ENCODE measurements at places on chromosomes 6 and 20. TPM values are rescaled to one million over a fixed set of nuclear protein-coding genes. Genes with fewer than 3 reads are reported as not detected.
A peak's percentile ranks its signal among the peaks of the same experiment; 100 is the strongest.

The ASXL1 gene
- 42.8 TPM for total RNA-seq

The RBPJL gene
- total RNA-seq = not detected

The RIPPLY2 gene
- not detected for total RNA-seq

The RAB44 gene
- total RNA-seq = not detected

DNA sequence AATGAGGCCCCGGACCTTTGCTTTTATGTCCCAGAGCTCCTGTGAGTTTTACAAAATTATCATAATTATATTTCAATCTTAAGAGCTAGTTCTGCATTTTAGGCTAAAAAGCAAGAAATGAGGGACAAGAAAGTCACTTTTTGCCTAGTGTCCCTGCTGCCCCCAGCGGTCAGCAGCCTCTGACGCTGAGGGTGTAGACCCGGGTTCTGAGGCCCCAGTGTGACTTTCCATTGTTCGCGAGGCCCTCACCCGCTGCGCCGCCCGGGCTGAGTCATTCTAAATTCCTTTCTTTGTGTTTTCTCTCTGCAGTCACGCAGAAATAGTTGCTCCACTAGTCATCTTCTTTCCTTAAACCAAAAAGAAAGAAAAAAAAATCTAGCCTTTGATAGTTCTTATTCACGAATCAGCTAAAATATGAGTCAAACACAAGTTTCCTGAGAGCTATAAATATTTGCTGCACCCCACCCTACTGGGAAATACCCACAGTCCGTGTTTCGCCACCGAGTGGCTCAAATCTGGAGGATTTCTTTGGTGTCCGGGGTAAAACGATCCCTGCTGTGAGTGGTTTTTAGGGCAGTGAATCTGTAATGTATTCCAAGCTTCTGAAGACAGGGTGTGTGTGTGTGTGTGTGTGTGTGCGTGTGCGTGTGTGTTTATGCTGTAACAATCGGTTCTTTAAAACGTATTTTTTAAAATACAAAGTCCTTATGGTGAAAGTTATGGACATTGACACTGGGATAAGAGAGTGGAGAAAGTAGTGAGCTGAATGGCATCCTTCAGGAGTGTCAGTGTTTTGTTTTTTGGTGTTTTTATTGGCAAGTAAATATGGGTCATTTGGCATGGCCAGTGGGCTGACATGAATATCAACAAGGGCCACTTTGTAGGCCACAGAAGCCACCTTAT, 59.7 kb upstream of the EEF1A1 start:
- peak; percentile 95 for DNase-seq

- DNase-seq = no peak
Observed at GRCh38 chr20:18739751-18740166, 73.8 kb upstream of the SCP2D1 start.

- no peak for DNase-seq
Observed at GRCh38 chr6:109079981-109080380, 14.7 kb downstream of the SESN1 start.

GRCh38 chr6:158284007-158284875, 28.0 kb upstream of the TULP4 start:
- no peak for DNase-seq

DNA sequence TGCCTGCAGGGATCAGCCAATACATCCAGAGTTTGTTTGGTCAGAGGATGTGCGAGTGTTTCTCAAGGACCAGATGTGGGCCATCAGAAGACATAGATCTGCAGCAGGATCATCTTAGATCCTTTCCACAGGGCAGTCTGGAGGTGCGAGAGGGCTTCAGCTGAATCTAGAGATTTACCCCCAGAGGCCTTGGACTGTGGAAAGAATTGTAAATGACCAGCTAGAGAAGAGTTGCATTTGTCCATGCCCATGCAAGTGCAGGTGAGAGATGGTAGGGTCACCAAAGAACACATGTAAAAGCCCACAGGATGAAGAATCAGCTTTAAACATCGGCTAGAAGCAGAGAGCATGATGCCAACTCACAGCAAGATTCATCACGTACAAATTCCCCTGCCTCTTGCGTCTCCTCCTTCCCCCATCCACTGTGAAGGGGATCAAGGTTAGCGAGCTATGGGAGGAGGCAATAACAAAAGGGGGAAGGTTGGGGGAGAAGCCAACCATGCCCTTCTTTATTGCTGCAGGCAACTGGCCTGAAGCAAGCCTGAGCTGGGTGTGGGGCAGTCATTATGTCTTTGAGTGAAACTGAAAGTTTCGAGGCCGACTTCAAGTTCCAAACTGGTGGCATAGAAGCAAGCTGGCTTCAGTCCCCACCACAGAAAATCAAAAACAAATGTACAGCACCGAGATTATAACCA, 83.5 kb downstream of the SCML4 start:
- DNase-seq = no peak

DNA sequence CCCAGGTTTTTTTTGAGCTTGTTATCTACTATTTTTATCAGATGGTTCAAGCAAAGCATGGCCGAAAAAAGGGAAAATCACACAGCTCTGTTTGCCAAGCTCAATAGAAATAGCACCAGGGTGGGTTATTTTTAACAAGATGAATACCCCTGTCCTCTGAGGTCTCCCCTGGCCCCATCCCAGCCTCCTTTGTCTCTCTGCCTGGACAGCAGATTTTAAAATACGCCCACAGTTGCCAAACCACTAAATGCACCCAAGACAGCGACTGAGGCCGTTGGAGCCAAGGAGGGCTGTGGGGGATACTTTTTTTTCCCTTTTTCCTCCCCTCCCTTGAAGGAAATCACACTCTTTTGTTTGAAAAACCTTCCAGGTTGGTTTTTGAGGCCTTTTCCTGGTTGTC, 106.6 kb downstream of the VEGFA start:
- no peak for DNase-seq

GRCh38 chr6:140414966-140415620, 1040.6 kb upstream of the CITED2 start:
- no peak for DNase-seq

DNA sequence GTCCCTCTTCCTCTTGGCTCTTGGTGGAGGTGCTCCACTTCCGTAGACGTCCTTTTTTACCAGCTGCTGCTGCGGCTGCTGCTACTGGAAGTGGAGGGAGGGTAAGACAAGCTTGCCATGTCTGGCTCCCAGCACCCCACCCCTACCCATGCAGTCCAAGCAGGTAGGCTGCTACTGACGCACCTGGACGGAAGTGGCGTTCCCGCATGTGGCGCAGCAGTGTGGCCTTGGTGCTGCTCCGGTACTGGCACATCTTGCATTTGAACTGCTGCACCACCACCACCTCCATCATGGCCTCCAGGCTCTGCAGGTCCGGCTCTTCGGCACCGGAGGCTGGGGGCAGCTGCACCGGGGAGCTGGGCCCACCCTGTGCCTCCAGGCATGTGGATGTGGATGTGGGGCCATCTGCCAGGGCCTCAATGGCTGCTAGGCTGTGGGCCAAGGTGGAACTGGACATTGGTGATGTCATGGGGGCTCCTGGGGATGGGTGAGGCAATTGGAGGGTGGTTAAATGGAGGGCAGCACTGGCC, 4.4 kb downstream of the ZNF335 start:
- DNase-seq = no peak

GRCh38 chr6:96716221-96716620, 121.1 kb downstream of the GPR63 start:
- no peak for DNase-seq

GRCh38 chr6:157880534-157880933, 57.5 kb downstream of the SNX9 start:
- no peak for DNase-seq

- DNase-seq = no peak
Observed at GRCh38 chr20:59412875-59413284, 112.5 kb downstream of the EDN3 start.

Measured in PC-3 (cell line).